ENCODE measurements at places on chromosomes 13 and 19.
A peak's percentile ranks its signal among the peaks of the same experiment; 100 is the strongest.

DNA sequence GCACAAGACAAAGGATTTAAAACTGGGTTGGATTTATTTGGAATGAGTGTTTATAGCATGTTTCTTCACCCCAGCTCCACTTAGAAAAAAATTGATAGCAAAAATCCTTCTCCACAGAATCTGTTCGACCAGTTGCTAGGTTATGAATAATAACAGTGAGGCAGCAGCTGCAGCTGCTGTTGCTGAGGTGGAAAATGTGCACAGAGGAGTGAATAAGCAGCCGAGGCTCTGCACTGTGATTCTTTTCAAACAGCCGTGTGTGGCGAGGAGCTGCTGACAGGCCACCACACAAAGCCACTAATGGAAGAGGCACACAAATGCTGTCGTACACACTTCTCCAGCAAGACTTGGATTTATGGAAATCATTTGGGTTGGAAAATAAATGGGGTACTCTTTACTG lies 6.4 kb upstream of the RASL11A start:
- no peak for DNase-seq

DNA sequence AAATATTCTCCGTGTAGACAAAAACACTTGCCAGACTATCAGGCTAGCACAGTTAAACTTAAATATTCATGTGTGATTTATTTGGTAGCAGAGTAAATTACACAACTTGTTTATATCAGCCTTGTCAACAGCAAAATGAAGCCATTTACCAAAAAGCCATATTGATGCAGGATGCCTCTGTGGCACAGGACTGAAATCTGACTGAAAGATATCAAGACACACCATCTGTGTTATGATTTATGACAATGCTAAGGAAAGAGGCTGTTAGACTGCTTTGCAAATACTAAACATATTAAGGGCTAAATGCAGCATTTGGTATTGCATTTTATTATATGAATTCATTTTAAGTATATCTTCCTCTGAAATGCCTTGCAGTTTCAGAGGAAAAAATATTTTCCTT lies 44.8 kb upstream of the FNDC3A start:
- DNase-seq = no peak

DNA sequence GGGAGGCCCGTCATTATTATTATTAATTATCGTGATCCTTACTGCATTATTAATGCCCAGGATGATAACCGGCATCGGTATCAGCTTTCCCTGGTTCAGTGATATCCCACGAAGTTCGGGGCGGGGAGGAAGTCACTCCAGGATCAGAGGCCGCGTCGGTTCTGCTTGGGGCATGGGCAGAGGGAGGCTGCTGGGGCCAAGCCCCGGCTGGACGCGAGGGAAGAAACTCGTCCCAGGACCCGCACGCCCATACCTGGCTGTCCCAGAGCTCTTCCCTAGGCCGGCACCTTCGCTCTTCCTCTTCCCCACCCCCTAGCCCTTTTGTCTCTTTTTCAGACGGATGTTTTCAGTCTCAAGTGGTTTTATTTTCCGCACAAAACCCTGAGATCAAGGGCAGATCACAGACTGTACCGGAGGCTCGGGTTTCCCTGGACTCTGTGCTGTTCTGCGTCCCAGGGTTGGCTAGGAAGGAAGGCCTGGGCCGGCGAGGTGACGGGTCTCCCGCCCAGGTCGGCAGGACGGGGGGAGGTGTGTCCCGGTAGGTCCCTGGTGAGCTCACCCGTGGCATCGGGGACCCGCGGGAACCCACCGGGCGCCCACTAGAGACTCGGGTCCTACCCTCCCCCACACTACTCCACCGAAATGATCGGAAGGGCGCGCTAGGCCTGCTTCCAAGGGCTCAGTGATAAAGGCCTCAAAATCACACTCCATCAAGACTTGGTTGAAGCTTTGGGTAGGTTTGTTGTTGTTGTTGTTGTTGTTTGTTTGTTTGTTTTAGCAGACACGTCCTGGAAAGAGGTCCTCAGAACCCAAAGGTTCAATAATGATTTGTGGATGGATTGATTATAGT lies 7.9 kb downstream of the ZIC2 start:
- DNase-seq = no peak

DNA sequence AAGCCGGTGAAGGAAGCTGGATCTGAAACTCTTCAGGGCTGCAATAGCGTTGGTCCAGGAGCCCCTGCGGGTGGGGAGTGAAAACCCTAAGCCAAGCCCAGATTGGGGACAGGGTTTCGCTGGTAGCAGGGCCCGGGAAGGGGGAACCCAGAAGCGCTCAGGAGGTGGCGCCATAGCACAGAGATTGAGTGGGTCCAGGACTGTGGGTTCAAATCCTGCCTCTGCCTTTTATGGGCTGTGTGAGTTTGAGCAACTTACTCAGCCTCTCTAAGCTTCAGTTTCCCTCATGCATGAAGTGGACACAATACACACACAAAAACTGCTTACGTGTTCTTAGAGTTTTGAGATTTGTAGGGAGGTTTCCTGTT lies 8.3 kb upstream of the SYCN start:
- peak; percentile 48 for DNase-seq

DNA sequence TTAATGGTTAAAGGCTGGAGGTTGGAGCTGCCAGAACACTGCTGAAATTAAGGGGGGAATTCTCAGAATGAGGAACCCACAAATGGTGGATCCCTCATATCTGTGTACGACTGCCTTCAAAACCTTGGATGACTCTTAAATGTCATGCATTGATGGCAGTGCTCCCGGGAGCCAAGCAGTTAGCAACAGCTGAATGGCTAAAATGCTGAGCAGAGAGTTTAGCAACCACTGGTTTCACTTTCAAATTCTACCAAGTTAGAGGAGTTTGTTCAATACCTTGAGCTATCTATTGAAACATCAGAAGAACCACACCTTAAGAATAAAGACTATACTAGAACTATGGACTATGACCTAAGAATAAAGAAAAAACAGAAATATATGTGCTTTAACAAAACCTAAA lies 41.4 kb downstream of the UQCRFS1 start:
- DNase-seq = no peak

DNA sequence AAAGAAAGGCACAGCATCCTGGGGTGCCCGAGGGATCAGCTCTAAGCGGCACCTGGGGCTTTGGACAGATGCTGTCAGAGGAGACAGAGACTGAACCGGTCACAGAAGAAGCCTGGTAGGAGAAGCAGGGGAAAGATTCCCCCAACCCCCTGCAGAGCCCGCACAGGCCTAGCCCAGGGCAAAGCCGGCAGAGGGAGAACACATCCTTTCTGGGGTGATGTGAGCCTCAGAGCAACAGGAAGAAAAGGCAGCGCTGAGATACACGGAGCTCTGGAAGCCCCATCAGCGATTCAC lies 101.2 kb downstream of the CRYL1 start:
- DNase-seq = no peak
